Globus pallidus (tissue), 1 donor: ENCODE measurements at places on chromosomes 13 and 19.
A peak's percentile ranks its signal among the peaks of the same experiment; 100 is the strongest.

- DNase-seq, result no peak
These were observed 63.0 kb downstream of the TBC1D4 start for GRCh38 chr13:75418997-75419396.

DNA sequence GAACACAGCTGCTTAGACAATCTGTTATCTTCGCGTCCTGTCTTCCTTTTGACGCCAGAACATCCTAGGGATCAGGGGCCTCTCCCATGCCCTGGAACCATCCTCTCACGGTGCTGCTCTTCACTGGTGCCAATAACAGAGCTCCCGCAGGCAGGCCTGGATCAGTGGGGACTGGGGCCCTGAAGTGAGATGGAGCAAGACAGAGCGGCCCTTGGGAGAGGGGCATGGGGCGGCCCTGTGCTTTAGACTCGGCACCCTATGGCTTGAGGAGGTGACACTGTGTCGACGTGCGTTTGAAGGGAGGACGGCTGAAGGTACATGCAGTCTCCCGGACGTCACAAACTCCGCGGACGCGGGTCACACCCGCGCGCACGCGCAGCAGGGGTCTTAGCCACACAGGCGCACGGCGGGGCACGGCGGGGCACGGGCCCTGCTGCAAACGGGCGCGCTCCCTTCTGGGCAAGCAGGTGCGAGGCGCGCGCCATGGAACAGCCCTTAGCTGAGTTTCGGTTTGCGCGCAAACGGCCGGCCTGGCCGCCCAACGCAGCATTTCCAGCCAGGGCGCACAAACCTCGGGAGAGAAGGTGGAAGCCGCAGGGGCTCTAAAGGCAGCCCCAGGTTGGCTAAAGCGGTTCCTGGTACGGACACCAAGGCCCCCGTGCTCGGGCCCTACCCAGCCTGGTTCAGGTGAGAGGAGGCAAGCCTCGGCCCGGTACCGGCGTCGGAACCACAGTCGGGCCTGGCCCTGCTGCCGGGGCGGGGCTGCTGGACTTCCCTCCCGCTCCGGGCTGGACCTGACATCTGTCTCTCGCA lies 16.5 kb upstream of the RNF17 start:
- no peak for DNase-seq

- DNase-seq, result no peak
These were observed 621.2 kb upstream of the SPRY2 start for GRCh38 chr13:80962173-80962572.

GRCh38 chr19:7428651-7429113 lies 60.2 kb downstream of the PEX11G start:
- DNase-seq, result no peak

- no peak for DNase-seq
These were observed 3.3 kb downstream of the ZBTB45 start for GRCh38 chr19:58516246-58516836.

- DNase-seq, result no peak
These were observed 500.8 kb upstream of the PCDH20 start for GRCh38 chr13:61916483-61916882.

DNA sequence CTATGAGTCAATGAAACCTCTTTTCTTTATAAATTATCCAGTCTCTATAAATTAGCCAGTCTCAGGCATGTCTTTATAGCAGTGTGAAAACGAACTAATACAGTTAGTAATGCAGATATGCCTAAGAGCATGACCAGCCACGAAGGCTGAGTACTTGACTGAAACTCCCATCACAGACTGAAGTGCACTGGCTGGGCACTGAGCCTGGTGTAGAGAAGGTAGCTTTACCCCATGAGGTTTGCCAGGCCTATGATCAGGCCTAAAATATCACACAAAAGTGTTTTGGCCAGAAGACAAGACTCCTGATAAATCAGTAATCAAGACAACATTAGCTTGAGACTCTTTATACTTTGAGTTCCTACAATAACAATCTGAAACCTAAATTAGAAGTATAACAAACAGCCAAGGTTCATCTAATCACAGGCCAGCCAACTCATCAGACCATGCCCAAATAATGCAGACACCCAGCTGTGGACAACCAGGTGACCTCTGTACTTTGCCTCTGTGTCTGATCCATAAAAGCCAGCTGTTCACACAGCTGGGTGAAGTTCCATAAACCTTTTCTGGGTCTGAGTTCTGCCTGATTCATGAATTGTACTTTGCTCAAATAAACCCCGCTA lies 771.8 kb upstream of the SLITRK1 start:
- DNase-seq, result no peak

- DNase-seq, result peak; percentile 45
These were observed 1.8 kb upstream of the SSBP4 start for GRCh38 chr19:18417250-18418028.

GRCh38 chr19:35341565-35342225 lies 6.0 kb upstream of the FFAR1 start:
- no peak for DNase-seq

DNA sequence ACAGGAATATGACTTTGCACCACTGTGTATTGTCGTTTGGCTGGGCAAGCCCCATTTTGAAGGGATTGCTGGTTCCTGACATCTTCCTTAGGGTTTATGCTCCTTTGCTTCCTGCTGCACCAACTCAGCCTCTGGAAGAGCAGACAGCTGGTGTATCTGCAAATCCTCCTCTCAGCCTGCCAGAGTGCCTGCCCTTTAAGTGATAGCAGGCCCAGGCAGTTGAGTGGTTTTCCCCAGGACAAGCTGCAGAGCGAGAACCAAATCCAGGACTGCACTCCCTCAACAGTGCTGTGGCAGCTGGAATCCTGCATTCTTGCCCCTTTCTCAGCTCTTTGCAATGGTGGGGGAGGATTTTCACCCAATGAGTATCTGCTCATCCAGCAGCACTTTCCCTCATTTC lies 85.5 kb downstream of the ZNF429 start:
- DNase-seq, result no peak

- DNase-seq, result no peak
These were observed 126.8 kb upstream of the ATXN8OS start for GRCh38 chr13:69980799-69981198.

GRCh38 chr13:52650731-52651130 lies 1.9 kb upstream of the SUGT1 start:
- DNase-seq, result no peak

DNA sequence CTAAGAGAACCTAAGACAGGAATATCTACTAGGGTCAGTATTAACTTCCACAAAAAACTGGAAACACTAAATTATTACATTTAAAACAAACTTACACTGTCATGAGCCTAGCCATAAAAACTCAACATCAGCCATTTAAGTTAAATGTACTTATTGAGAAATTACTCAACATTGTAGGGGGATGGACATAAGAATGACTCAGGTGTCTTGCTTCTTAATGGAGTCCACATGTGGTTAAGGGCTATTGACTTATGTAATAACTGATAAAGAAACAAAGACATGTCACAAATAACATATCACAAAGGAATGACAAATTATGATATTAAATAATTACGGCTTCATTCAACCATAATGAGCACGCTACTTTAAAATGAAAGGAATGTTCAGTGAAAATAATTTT lies 36.2 kb downstream of the CLDN10 start:
- no peak for DNase-seq

- no peak for DNase-seq
These were observed 13.6 kb downstream of the ACP4 start for GRCh38 chr19:50803633-50804419.

DNA sequence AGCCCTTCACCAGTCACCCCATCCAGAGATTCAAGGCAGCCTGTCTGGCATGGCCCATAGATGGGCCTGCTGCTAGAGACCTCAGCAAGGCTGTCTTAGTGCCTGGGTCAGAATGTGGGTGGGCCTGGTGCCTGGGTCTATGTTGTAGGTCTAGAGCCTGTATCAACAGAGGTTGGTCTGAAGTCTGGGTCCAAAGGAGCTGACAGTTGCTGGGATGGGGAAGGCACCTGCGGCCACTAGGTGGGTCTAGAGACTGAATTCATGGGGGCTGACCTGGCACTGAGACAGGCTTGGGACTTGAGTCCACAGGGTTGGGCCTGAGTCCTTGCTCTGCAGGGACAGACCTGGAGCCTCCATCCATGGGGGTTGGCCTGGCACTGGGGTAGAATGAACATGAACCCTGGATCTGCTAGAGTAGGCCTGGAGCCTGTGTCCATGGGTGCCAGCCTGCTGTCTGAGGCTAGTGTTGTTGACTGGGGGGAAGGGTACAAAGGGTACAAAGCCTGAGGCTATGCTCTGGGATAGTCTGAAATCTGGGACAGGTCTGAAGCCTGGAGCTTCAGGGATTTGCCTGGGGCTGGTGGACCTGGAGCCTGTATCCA lies 516.8 kb downstream of the OLFM4 start:
- DNase-seq, result no peak

DNA sequence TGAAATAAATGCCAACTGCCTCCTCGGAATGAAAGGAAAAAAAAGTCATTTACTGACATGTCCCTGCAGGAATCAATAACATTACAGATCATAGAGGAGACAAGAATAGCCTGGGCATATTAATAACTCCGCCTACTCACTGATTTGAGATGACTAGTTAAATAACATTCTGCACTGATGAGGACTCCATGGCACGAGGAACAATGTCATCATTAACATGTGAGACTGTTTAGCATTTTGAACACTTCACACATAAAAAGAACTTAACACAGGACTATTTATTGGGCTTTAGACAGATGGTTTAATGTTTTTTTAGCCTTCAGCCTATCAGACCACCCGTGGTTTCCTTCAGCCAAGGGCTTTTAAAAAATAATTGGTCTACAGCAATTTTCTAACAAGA lies 170.1 kb downstream of the OLFM4 start:
- DNase-seq, result no peak

- DNase-seq, result no peak
These were observed 8.0 kb downstream of the NPAS1 start for GRCh38 chr19:47027586-47028088.

DNA sequence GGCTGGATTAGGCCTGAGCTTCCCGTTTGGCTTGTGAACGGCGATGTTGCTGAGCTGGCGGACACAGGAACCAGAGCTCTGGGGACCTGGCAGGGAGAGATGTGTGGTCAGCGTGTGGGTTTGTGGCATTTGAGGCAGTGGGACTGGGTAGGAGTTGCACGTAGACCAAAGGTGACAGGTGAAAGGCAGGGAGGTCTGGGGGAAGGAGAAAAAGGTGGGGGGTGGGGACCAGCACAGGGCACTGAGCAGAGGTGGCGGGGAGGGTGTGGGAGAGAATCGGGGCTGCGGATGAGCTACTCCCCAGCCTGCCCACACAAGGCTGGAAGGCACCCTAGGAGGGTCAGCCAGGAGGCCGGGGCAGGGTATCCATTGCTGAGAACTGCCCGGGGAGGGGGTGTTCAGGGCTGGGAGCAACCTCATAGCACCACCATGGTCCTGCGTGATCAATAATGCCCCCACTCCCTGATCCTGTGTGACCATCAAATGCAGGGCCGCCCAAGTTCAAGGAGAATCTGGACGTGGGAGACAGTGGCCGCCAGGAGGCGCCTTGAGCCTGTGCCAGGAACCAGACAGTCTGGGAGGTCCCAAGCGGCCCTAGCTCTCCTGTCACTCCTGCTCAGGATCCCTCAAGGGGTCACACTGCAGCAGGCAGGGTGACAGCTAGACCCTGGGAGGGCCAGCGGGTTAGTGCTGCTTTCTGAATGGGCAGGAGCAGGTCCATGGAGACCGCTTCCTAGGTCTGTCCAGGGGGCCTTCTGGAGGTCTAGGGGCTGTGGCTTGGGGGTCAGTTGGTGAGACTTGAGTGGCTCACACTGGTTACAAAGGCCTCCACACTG lies 12.8 kb upstream of the SELENOW start:
- peak; percentile 70 for DNase-seq

DNA sequence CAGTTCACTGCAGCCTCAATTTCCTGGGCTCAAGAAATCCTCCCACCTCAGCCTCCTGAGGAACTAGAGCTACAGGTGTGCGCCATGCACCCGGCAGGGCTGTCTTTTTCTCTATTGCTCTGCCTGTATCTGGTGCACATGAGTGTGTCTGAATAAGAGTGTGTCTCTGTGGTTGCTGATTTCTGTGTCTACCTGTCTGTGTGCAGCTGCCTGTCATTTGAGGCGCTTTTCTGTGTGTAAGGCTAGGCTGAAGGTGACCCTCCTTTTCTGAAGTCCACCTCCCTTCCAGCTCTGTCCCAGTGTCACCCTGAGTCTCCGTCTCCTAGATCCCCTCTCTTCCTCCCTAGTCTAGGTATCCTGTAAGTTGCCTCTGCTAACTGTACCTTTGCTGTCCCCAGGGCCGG lies 1.5 kb upstream of the PRR12 start:
- no peak for DNase-seq
